ENCODE measurements at places on chromosomes 11 and 22.

- no peak for DNase-seq
Observed at GRCh38 chr11:46890665-46891064, 27.7 kb downstream of the LRP4 start.

GRCh38 chr11:33172345-33172744 is 11.1 kb upstream of the CSTF3 start:
- no peak for DNase-seq

- DNase-seq, result no peak
Observed at GRCh38 chr11:111823131-111823530, 48.2 kb downstream of the ALG9 start.

- DNase-seq, result no peak
Observed at GRCh38 chr22:27292542-27293299, 508.8 kb downstream of the MN1 start.

GRCh38 chr11:4039011-4039410 is 55.6 kb upstream of the RRM1 start:
- no peak for DNase-seq

- no peak for DNase-seq
Observed at GRCh38 chr22:20179455-20180244, 28.8 kb upstream of the CCDC188 start.

- DNase-seq, result no peak
Observed at GRCh38 chr11:71384561-71384960, 63.6 kb downstream of the DHCR7 start.

DNA sequence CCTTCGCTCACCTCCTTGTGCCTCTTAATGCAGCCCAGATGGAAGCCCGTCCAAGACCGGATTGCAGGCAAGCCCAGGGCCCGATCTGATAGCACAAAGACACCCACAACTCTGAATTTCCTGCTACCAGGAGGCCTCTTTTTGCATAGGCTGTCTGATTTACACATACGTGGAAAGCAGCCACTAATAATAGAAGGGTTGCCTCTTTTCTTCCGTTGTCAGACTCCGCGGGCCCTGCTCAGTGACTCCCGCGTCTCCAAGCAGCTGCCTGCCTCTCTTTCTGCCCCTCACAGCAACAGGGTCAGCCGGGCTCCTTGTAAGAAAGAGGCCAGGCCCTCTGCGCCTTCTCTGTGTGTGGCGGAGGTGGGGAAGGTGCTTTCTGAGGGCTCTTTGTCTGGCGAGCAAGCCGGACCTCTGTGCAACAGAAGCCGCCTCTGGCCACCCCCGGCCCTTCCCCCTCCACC is 26.7 kb downstream of the FLI1 start:
- no peak for DNase-seq

DNA sequence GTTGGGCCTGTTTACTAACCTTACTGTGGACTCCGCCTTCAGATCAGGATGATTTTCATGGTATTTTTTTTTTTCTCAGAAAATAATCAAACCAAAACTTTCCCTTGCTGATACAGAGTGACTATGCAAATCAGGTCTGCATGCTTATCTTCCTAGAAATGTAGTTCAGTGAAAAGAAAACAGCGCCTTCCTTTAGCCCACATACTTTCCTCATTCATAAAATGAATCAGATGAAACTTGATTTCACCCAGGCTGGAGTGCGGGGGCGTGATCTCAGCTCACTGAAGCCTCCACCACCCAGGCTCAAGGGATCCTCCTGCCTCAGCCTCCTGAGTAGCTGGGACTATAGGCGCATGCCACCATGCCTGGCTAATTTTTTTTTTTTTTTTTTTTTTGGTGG is 26.0 kb downstream of the ZNRF3 start:
- no peak for DNase-seq

- no peak for DNase-seq
Observed at GRCh38 chr11:88300888-88301487, 36.5 kb downstream of the CTSC start.

DNA sequence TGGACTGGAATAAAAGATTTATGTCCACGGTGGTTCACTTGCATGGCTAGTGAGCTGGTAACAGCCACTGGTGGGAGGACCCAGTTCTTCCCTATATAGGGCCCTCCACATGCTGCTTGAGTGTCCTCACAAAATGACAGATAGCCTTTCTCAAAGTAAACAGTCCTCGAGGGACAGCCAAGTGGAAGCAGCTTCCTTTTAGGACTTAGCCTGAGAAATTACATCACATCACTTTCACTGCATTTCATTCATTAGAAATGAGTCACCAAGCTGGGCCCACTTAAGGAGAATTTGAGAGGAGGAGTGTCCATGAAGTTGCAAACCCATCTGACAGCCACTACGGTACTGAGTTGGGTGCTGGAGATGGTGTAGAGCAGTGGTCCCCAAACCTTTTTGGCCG is 7.0 kb downstream of the ISX start:
- no peak for DNase-seq

- DNase-seq, result peak; percentile 29
Observed at GRCh38 chr11:126421271-126421671, 65.8 kb downstream of the ST3GAL4 start.

GRCh38 chr11:126764231-126764630 is 236.3 kb downstream of the KIRREL3 start:
- no peak for DNase-seq

DNA sequence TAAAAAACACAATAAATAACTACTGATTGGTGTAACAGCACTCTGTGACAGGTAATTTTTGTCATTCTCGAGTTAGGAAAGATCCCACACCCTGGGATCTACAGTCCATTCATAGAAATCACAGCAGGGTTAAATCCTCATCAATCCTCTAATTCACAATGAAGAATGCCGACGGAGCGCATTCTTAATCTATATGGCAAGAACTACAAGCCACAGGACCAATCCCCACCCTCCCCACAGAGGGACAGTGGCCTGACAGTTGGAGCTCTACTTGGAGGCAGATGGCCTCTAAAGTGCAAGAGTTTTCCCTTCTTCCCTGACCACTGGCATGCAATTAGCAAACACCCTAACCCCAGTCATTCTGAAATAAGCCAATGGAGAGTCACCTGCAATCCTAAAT is 34.2 kb downstream of the TCF20 start:
- no peak for DNase-seq

GRCh38 chr22:37258753-37259401 is 14.8 kb upstream of the RAC2 start:
- no peak for DNase-seq

GRCh38 chr11:89125298-89125697 is 52.4 kb upstream of the TYR start:
- no peak for DNase-seq

GRCh38 chr11:119115484-119116234 is 5.7 kb upstream of the HINFP start:
- DNase-seq, result no peak

GRCh38 chr11:71373791-71374454 is 74.3 kb downstream of the DHCR7 start:
- no peak for DNase-seq

GRCh38 chr11:10561043-10561818 is 7.2 kb downstream of the LYVE1 start:
- DNase-seq, result no peak

GRCh38 chr11:121445071-121445768 is 6.9 kb upstream of the SORL1 start:
- no peak for DNase-seq

GRCh38 chr11:71163371-71163770 is 89.0 kb downstream of the SHANK2 start:
- DNase-seq, result no peak

DNA sequence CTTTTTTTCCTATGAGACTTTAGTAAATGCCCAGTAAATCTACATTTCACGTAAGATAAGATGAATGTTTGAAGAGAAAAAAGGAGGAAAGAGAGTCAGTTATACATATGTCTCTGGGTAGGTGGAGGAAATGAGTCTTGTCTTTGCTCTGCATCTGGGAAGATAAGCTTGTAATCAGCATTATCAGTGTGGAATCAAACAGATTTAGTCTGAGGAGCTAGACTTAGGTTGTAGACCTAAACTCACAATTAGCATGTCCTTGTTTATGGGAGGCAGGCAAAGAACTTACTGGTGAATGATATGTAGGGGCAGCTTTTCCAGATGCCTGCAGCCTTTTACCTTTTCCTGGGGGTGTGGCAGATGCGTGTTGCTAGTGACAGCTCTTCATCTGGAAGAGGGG is 962.3 kb downstream of the TBC1D22A start:
- no peak for DNase-seq

- DNase-seq, result no peak
Observed at GRCh38 chr11:13445588-13445987, 17.4 kb downstream of the BTBD10 start.

GRCh38 chr22:25482868-25483639 is 81.4 kb upstream of the GRK3 start:
- no peak for DNase-seq

GRCh38 chr11:80562523-80563125 is 1121.8 kb upstream of the TENM4 start:
- no peak for DNase-seq

GRCh38 chr11:95585069-95585751 is 204.4 kb downstream of the FAM76B start:
- no peak for DNase-seq

DNA sequence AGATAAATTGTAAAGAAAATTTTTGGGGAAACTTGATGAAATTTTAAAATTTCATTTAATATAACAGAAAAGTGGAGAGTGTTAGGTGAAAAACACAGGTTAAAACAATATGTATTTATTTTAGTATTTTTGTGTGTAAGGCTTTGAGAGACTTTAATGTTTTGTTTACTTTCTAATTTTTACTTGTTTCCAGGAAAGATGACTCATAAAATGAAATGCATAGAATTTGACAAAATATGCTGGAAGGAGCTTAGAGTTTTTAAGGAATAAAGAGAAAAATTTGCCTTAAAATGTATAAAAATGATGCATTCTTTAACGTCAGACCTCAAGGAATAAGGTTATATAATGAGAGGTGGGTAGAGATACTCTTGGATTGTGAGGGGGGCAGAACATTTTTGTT is 1205.1 kb upstream of the CNTN5 start:
- no peak for DNase-seq

DNA sequence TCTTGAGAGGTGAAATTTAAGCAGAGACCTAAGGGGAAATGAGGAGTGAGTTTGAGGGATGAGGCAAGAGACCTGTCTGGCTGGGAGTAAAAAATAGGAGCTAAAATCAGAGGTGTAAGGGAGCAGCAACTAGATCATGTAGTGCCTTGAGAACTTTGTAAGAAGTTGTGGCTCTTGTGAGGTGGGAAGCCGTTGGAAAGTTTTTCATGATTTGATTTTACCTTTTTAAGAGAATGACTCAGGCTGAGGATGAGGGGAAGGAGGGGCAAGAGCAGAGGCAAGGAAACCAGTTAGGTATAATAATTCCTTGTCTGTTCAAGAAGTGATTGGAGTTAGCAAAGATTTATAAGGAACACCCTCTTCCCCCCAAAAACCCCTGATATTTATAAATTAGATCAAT is 25.8 kb downstream of the QSER1 start:
- no peak for DNase-seq

GRCh38 chr22:38946771-38947170 is 10.6 kb upstream of the APOBEC3A start:
- no peak for DNase-seq

DNA sequence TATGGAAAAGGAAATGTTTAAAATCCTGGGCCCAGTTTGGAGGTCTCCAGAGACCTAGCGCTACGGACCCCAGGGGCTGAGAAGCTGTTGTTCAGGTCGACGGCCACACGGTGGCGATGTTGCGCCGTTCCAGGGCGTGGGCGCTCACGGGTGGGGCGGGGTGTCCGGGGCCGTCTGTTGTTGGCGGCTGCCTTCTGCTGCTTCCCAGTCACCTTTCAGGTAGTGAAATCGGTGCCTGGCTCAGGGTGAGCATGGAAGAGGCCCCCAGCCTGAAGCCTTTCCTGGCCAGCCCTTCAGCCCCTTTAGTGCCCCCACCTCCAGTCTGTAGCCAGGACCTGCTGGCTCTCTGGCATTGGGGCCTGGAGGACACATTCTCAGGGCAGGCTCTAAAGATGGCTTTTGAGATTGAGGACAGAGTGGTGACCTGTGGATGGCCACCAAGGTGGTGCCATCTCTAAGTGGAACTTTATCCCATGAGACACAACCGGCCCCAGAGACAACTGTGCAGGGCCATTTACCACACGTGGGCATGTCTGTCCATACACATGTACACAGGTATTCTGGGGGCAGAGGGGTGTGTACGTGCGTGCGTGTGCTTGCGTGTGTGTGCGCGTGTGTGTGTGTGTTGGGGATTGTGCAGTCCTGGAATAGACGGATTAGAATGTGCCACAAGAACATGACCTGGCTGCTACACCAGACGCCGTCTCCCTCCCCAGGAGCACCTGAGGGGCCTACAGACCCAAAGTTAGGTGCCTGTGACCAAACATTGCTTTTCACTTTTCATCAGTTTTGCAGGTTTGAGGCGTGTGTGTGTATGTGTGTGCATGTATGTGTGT is 53.8 kb downstream of the ST14 start:
- DNase-seq, result peak; percentile 81

DNA sequence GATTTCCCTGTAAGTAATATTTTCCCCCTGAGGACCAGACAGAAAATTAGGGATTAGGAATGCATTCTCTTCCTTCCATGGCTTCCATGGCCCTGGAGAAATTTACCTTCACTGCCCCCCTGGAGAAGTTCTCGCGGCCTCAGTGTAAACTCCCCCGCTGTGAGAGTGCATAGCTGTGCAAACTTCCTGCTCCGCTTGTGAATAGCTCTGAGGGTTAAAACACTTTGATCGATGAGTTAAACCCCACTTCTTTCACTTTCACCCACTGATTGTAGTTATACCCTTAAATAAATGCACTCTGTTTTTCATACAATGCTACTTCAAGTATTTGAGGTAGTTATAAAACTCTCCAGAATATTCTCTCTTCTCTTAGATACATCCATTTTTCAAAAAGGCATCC is 190.8 kb downstream of the DSCAML1 start:
- no peak for DNase-seq

DNA sequence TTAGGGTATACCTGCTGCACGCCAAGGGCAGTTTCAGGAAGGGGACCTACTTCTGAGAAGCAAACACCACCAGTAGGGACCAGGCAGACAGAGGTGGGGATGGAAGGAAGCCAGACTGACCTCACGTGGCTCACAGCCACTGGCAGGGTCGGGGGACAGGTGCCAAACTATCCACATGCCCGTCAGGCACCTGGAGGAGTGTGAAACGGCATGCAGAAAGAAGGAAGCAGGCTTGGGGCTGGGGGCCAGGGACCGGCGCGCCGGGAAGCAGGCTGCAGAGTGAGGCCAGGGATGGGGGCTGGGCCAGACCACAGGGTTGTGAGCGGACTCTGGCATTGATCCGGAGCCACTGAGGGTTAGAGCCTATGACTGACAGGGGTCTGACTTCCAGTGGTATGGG is 47.5 kb downstream of the CDKN1C start:
- no peak for DNase-seq
